ENCODE measurements at places on chromosomes 13 and 19. TPM values are rescaled to one million over a fixed set of nuclear protein-coding genes. Genes with fewer than 3 reads are reported as not detected.
A peak's percentile ranks its signal among the peaks of the same experiment; 100 is the strongest.

DNA sequence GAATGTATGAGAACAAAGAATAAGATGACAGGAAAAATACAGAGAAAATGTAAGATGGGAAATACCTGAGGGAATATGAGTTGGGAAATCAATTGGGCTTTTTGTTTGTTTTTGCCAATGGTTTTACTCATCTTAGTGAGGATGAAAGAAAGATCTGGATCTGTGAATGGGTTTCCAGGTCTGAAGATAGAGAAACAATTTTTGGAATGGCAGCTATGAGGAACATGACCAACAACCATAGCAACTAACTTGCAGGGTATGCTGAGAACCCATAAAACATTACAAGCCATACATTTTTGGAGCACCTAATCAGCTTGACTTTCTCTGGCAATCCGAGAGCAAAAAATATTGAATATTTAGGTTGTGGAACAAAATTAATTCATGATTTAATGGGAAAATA is 290.0 kb downstream of the KCTD12 start:
- DNase-seq = no peak

DNA sequence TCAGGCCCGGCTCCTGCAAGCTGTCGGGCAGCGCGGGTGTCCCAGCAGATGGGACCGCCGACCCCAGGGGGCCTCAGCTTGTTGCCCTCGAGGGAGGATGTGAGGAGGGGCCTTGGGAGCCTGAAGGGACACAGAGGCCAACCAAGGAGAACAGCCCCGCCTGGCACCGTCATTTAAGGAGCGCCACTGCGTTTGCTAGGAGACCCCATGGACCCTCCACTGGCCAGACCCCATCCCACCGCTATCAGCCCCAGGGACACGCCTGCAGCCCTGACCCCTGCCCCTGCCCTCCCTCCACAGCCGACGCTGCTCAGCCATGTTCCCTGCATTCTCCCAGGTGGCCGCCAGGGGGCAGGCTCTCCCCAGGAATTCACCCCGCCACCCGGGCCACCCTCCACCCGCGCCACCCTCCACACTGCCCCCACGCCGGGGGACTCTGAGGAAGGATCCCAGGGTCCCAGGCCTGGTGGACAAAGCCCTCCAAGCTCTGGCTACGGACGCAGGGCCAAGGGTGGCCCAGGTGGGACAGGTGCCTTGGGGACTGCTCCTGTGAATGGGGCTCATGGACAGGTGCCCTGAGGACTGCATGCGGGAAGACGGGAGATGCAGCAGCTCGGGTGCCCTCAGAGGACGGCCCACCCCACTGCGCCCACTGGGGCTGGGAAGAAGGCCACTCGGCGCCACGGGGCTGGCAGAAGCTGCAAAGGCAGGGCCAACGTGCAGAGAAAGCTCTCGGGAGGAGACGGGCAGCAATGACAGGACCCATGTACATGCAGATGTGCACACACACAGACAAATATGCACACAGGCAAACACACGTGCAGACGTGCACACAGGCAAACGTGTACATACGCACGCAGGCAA is 34.4 kb downstream of the PIP5K1C start:
- DNase-seq = peak; percentile 66

The ALOX5AP gene
- 7.3 TPM for total RNA-seq

DNA sequence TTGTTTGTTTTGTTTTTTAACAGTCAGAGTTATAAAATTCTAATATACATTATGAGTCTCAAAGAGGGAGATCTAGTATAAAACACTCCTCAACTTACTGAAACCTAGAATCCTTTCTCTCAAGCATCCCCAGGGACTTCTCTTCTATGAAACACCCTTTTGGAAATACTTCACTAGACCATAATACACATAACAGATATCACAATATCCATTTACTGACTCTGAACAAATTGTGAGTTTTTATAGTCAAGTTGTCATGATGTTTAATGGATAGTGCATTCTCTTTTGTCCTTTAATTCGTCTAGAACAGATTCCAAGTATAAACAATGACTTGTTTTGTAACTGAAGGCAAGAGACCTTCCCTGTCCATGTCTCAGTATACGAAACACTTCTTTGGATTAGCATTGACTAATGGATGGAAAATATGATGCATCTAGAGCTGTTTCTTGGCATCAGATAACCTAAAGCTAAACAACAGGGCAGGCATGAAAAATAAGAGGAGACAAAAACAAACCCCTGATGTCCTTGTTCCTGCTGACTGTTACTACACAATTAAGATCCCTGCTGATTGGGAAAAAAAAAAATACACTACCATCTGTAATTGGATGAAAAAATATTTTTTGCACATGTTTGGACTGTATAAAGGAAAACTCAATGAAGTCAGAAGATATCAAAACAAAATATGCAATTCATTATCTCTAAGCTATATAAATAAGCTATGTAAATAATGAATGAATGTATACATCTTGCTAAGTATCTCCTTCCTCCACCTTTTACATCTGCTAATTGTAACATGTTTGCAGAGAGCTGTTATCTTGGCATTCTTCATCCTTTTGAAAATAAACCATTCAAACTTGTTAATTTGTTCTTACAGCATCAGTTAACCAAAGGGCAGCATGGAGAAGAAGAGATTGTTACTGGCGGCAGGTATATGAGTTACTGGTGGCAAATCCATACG is 214.2 kb downstream of the LACC1 start:
- no peak for DNase-seq

- no peak for DNase-seq
Observed at GRCh38 chr19:2355168-2356035, 4.7 kb upstream of the TMPRSS9 start.

- DNase-seq = no peak
Observed at GRCh38 chr13:20359335-20359734, 127.2 kb upstream of the GJB6 start.

DNA sequence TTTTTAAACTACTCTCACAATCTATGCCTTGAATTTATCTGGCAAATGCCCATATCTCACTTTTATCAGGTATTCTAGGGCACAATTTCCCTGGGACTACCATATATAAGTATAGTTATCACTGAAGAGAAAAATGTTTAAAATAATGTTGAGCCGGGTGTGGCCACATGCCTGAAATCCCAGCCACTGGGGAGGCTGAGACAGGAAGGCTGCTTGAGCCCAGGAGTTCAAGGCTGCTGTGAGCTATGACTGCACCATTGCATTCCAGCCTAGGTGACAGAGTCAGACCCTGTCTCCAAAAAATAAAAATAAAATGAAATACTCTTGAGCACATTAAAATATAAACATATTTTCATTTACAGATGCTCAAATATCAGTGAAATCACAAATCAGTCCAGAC is 4.1 kb downstream of the KATNAL1 start:
- no peak for DNase-seq

The ZNF506 gene
- total RNA-seq = 28.9 TPM

The KASH5 gene
- 72.8 TPM for total RNA-seq

GRCh38 chr13:44299152-44299943 is 74.3 kb upstream of the SERP2 start:
- no peak for DNase-seq

The SIGLEC14 gene
- total RNA-seq = 3.7 TPM

- no peak for DNase-seq
Observed at GRCh38 chr19:34960103-34960805, 3.8 kb downstream of the ZNF792 start.

The APC2 gene
- total RNA-seq = 4.6 TPM

DNA sequence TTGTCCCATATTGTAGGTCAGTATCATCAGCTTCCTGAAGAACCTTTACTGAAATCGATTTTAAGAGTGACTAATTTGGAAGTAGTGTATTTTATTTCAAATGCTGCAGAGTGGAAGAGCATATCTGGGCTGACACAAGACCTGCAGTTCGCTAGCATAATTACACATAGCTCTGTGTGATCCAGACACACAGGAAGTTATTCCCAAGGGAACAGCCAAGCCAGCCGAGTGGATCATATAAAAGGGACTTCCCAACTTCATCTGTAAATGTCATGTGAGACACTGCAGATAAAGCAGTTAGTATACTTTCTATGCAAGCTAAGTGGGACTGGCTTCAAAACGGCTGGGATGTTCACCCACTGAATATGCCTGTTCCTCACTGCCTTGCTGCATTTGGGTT is 760.4 kb downstream of the SLITRK1 start:
- no peak for DNase-seq

DNA sequence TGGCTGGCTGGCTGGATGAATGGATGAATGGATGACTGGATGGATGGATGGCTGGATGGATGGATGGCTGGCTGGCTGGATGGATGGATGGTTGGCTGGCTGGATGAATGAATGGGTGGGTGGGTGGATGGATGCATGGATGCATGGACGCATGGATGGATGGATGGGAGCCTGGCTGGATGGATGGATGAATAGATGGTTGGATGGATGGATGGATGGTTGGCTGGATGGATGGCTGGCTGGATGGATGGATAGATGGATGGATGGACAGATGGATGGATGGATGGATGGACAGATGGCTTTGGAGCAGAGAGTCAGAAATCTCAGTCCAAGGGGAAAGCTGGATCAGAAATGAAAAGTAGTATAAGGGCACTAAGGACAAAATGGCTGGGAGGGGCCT is 106.4 kb upstream of the SERP2 start:
- no peak for DNase-seq

DNA sequence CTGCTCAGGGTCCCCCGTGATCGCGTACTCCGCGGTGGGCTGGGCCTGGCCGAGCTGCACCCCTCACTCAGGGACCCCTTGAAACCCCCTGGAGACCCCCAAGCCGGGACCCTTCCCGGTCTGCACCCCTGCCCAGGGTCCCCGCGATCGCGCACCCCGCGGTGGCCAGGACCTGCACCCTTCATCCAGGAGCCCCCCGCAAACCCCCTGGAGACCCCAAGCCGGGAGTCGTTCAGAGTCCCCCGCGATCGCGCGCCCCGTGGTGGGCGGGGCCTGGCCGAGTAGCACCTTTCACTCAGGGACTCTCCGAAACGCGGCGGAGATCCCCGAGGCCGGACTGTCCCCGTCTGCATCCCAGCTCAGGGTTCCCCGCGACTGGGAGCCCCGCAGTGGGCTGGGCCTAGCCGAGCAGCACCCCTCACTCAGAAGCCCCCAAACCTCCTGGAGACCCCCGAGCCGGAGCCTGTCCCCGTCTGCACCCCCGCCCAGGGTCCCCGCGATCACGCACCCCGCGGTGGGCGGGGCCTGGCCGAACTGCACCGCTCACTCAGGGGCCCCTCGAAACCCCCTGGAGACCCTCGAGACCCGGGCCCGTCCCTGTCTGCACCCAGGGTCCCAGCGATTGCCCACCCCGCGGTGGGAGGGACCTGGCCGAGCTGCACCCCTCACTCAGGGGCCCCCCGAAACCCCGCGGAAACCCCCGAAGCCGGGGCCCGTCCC is 748 bp downstream of the LMNB2 start:
- peak; percentile 31 for DNase-seq

DNA sequence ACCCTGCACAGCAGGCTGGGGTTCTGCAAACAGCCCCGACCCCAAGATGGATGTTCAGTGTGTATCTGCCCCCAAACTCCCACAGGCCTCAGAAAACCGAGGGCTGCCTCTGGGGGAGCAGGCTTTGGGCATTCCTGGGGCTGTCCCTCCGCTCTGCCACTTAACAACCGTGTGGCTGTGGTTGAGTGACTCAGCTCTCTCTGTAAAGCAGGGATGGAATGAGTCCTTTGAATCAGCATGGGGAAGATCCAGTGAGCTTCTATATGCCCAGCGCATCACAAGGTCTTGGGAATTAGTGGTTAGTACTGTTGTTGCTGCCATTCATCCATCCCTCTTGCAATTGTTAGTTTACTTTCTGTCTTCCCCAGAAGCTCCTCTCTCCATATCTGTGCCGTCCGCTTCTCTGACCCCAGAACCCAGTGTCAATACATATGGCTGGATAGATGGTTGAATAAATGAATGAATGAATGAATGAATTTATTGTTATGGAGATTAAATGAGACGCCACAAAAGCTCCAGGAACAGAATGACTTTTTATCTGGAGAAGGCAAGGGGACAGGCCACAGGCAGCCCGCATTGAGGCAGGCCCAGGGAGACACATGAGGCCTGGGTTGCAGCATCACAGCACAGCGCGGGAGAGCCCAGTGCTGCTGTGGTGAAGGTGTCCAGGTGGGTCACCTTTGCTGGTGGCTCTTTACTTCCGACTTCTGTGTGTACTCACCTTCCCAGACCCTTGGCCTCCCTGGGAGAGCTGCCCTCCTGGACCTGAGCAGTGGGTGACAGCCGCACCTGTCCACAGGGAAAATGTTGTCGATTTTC is 89.2 kb downstream of the RGCC start:
- no peak for DNase-seq

GRCh38 chr19:795073-795611 is 2.1 kb upstream of the PTBP1 start:
- DNase-seq = no peak

GRCh38 chr13:96172066-96172465 is 82.2 kb downstream of the HS6ST3 start:
- no peak for DNase-seq

The IGFL1 gene
- total RNA-seq = 3.2 TPM

DNA sequence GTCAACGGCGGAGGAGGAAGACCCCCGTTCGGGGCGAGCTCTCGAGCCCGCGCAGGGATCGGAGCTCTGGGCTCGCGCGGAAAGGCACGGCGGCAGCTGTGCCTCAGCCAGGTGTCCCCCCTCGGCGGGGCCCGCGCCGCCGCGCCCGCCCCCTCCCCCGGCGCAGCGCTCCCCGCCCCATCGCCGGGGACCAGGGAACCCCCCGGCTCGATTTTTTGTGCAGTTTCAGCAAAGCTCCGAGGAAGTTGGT is 110.0 kb downstream of the KCNRG start:
- no peak for DNase-seq

- DNase-seq = peak; percentile 60
Observed at GRCh38 chr19:40266119-40266518, 19.0 kb downstream of the AKT2 start.

All from testis (tissue), 5 donors.